ENCODE measurements at places on chromosomes 2 and 18.

GRCh38 chr2:11566383-11566782, 32.5 kb downstream of the GREB1 start:
- DNase-seq: no peak

DNA sequence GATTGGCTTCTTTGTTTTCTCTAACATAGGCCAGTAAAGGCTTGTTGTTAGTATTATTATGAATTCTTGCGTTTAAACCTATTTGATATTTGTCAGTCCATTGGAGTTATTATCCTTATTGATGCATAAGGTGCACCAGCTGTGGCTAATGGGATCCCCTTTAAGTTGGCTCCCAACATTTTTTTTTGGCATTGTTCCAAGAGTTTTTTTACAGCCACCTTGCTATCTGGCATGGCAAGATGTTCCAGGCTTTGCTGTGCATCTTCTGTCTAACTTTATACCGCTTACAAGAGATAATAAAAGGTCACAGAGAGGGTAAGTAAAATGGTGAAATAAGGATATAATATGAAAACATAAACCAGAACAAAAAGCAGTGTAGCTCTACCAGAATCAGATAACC, 157.5 kb upstream of the TACR1 start:
- DNase-seq: no peak

GRCh38 chr18:76643996-76644395, 149.0 kb upstream of the ZNF516 start:
- peak; percentile 16 for DNase-seq

- DNase-seq: no peak
These were observed 103.9 kb upstream of the ACVR1C start for GRCh38 chr2:157732596-157732995.

GRCh38 chr2:104091894-104092293, 762.0 kb upstream of the POU3F3 start:
- no peak for DNase-seq

DNA sequence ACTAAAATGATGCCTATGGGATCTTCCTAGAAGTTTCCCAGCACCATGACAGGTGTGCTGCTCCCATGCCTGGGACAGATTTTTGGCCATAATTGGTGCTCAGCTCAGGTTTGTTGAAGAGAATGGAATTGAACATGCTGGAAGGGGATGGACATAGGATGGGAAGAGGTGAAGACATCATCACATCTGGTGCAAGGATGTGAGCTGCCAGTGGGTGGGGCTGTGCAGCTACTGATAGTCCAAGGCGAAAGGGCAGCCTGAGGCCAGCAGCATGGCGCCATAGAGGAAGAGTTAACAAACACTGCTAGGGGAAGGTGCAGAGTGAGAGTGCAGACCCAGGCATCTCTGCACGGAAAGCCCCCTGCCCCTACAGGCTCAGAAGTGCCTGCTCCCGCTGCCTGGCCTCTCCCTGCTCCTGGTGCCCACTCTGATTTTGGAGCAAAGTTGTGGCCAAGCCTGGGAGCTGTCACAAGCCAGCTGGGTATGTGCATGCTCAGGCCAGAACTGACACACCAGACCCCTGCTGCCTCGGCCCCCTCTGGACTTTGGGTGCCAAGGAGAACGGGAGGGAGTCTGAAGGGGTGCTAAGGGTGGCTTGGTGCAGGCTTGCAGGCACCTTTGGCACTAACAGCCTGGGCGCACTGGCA, 178.6 kb downstream of the ZBTB7C start:
- DNase-seq: peak; percentile 80

DNA sequence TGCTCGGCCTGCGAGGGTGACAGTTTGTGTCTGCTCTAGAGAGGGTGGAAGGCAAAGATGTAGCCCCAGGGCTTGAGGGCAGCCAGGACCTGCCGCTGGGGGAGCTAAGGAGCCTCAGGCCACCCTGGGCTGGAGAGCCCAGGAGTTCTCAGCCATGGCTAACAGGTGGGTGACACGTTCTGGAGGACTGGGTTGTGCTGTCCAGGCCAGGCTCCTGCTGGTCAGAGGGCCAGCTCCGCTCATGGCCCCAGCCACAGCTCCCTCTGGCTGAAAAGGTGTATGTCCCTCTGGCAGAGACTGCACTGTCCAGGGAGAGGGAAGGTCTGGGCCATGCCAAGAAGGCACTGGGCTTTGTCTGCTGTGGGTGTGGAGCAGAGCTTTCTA, 19.2 kb downstream of the TMEM185B start:
- DNase-seq: no peak

- DNase-seq: no peak
These were observed 11.2 kb downstream of the CASP10 start for GRCh38 chr2:201194097-201194496.

GRCh38 chr2:171554991-171555615, 32.8 kb downstream of the CYBRD1 start:
- no peak for DNase-seq

- no peak for DNase-seq
These were observed 6.5 kb upstream of the CFAP221 start for GRCh38 chr2:119537792-119538191.
